ENCODE measurements at places on chromosomes 16 and 17.

GRCh38 chr17:7882068-7882467 lies 6.5 kb upstream of the CHD3 start:
- H3K27me3 ChIP-seq, result no peaks in the 10 kb centered on the region
- peaks cover 26% of the 10 kb centered on the region for H3K4me1 ChIP-seq
- H3K4me3 ChIP-seq, result no peak overlapping the region
- DNase-seq, result no peak
- peaks cover 4% of the 10 kb centered on the region for H3K36me3 ChIP-seq
- H3K27ac ChIP-seq, result no peak overlapping the region

DNA sequence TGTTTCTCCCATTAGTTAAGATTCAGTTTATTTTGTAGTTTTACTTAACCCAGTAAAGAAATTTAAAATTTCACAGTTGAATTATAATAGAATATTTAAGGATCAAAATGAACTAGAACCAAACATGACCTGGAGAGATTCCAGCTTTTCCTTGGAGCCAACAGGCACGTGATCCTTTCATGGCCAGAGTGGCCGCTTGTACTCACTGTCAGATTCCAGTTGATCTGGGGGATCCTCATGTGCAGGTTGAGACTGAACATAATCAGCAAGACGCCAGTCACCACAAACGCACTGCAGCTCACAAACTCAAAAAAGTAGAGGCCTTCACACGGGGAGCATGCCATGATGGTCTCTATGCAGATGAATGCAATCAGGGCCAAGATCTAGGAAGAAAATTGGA lies 31.7 kb downstream of the CMTM3 start:
- no peak for DNase-seq
- no peaks in the 10 kb centered on the region for H3K4me1 ChIP-seq
- no peak overlapping the region for H3K27ac ChIP-seq
- no peaks in the 10 kb centered on the region for H3K27me3 ChIP-seq

- no peak overlapping the region for H3K27ac ChIP-seq
- H3K27me3 ChIP-seq, result no peaks in the 10 kb centered on the region
- H3K4me1 ChIP-seq, result peaks cover 29% of the 10 kb centered on the region
- no peak for DNase-seq
- H3K4me3 ChIP-seq, result no peak overlapping the region
- peaks cover 48% of the 10 kb centered on the region for H3K36me3 ChIP-seq
Measured at GRCh38 chr17:74773871-74774286, 2.3 kb downstream of the NAT9 start.

- no peaks in the 10 kb centered on the region for H3K27me3 ChIP-seq
- H3K36me3 ChIP-seq, result no peaks in the 10 kb centered on the region
- H3K4me1 ChIP-seq, result peaks cover 12% of the 10 kb centered on the region
- no peak overlapping the region for H3K4me3 ChIP-seq
- H3K27ac ChIP-seq, result no peak overlapping the region
- no peak for DNase-seq
Measured at GRCh38 chr17:73324711-73325526, 13.1 kb upstream of the CDC42EP4 start.

DNA sequence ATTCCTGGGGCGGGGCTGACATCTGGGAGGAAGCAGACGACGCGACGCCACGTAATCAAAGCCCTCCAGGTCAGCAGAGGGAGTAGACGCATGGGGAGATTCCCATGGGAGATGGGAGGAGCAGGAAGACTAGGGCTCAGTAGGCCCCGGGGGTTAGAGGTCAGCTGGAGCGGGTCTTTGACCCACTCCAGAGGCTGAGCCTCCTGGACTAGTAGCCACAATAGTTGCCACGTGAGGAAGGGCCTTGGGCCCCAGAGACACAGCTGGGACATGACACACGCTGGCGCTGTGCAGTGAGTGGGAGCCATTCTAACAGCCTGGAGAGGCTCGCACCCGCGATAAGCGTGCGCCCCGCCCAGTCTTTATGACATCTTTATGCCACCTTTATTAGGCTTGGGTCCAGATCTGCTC lies 95.7 kb upstream of the AMZ2 start:
- peaks cover 3% of the 10 kb centered on the region for H3K36me3 ChIP-seq
- H3K4me3 ChIP-seq, result no peak overlapping the region
- no peak overlapping the region for H3K27ac ChIP-seq
- no peaks in the 10 kb centered on the region for H3K27me3 ChIP-seq
- no peaks in the 10 kb centered on the region for H3K4me1 ChIP-seq
- no peak for DNase-seq

DNA sequence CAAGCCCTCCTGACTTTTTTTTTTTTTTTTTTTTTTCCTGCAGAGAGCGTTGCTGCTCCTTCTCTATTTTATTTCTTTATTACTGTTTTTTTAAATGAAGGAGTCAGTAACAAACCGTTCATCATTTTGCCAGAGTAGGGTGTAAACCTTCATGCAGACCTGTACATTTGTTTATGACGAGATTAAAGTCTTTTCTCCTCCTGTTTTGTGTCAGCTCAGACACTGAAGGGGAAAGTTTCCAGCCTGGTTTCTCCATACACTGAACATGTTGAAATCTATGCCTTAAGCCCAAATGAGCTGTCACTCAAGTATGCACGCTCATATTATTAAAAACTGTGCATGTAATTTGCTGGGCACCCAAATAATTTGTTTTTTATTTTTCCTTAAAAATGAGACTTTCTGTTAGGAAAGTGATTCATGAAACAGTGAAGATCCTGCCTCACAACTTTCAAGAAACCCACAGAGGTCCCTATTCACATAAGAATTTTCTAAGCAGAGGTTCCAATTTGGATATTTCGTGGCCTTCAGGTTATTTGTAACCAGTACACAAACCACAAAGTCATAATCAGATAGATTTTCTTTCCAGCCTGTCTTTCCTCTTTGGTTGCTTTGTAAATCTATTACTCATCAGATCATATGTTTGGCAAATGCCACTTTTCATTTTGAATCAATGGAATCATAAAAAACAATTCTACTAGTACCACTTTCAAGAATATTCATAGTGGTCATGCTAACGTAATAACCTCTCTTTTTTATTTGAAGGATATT lies 700.3 kb downstream of the MAF start:
- H3K27ac ChIP-seq, result no peak overlapping the region
- no peak overlapping the region for H3K4me3 ChIP-seq
- H3K27me3 ChIP-seq, result no peaks in the 10 kb centered on the region
- H3K36me3 ChIP-seq, result no peaks in the 10 kb centered on the region
- no peak for DNase-seq

- DNase-seq, result no peak
- no peak overlapping the region for H3K27ac ChIP-seq
- H3K4me1 ChIP-seq, result no peaks in the 10 kb centered on the region
- no peaks in the 10 kb centered on the region for H3K36me3 ChIP-seq
- no peaks in the 10 kb centered on the region for H3K27me3 ChIP-seq
Measured at GRCh38 chr16:72481419-72481818, 309.5 kb upstream of the PMFBP1 start.

- H3K27ac ChIP-seq, result no peak overlapping the region
- no peak overlapping the region for H3K4me3 ChIP-seq
- H3K36me3 ChIP-seq, result no peaks in the 10 kb centered on the region
- H3K27me3 ChIP-seq, result no peaks in the 10 kb centered on the region
Measured at GRCh38 chr16:65284626-65285025, 162.8 kb upstream of the CDH11 start.
